Sigmoid colon (tissue), 7 donors: ENCODE measurements at places on chromosomes 2 and 18. TPM values are rescaled to one million over a fixed set of nuclear protein-coding genes. Genes with fewer than 3 reads are reported as not detected.

GRCh38 chr2:223976635-223977226, 19.5 kb downstream of the MRPL44 start:
- no peak for DNase-seq
- no peak overlapping the region for H3K4me3 ChIP-seq
- H3K4me1 ChIP-seq: no peaks in the 10 kb centered on the region
- no peaks in the 10 kb centered on the region for H3K36me3 ChIP-seq
- no peak overlapping the region for H3K27ac ChIP-seq

- no peak overlapping the region for H3K4me3 ChIP-seq
- no peak overlapping the region for H3K27ac ChIP-seq
- DNase-seq: no peak
- no peaks in the 10 kb centered on the region for H3K36me3 ChIP-seq
These were observed 106.2 kb downstream of the KCNF1 start for GRCh38 chr2:11017921-11018320.

LRRFIP1 gene
- 112 TPM for total RNA-seq

DNA sequence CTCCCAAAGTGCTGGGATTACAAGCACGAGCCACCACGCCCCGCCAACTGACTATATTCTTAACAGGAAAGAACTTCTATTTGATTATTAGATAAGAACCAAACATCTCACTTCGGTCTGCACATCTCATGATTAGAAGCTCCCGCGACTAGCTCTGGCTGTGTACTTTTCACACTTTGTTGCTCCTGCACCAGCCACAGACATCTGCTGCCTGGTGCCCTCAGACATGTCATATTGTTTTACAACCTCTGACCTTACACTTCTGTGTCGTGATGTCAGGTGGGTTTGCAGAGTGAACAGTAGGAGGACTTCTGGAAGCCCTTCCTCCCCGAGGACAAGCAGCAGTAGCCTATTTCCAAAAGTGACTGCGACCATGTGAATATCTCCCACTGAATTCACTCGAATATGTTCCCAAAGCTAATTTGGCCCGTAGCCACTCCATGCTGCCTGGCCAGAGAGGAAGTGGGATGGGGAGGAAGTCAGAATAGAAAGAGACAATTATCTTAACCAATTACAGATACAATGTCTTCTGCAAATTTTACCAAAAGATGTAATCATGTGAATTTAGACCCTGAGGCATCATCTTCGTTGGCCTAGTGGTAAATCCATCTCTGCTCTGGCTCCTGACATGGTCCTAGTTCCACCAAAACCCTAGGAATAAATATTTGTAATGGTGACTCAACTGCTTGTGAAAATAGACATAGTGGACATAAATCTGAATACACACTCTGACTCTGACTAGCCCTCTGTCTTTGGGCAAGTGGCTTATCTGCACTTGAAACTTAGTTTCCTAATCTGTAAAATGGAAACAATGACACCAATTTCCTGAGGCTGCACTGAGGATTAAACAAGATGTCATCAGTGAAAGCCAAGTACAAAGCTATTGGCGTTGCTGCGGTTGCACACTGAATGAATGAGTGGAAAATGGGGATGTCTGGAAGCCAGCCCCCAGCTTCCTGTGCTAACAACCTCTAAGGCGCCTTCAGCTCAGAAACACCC, 406.1 kb downstream of the LRATD1 start:
- no peak for DNase-seq
- H3K27ac ChIP-seq: no peak overlapping the region
- no peaks in the 10 kb centered on the region for H3K27me3 ChIP-seq
- H3K4me1 ChIP-seq: peaks cover 9% of the 10 kb centered on the region
- H3K4me3 ChIP-seq: no peak overlapping the region

GRCh38 chr2:1321321-1321720, 91.9 kb upstream of the TPO start:
- H3K27ac ChIP-seq: no peak overlapping the region
- no peak overlapping the region for H3K4me3 ChIP-seq
- no peaks in the 10 kb centered on the region for H3K27me3 ChIP-seq

ADCYAP1 gene
- total RNA-seq: 1.3 TPM

GRCh38 chr2:68717305-68717661, 17.3 kb upstream of the ARHGAP25 start:
- H3K4me1 ChIP-seq: no peaks in the 10 kb centered on the region
- H3K36me3 ChIP-seq: no peaks in the 10 kb centered on the region
- DNase-seq: no peak
- no peaks in the 10 kb centered on the region for H3K27me3 ChIP-seq

CDK5R2 gene
- total RNA-seq: not detected

DNA sequence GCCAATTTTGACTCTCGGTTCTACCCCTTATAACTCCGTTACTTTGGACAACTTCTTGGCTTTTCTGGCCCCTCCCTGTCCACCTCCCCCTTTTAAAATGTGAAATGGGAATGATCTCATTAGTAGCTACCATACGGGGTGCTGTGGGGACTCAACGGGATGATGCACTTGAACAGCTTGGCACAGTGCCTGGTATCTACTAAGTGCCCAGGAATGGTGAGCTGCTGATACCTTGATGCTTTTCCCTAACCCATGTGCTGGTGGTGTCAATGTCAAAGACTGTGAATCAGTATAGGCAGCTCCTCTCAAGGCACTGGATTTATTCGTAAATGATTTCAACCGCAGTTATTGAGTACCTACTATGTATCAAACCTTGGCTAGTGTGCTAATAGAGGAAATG, 204.2 kb downstream of the LOXHD1 start:
- no peak overlapping the region for H3K4me3 ChIP-seq
- DNase-seq: no peak
- no peaks in the 10 kb centered on the region for H3K27me3 ChIP-seq
- H3K27ac ChIP-seq: no peak overlapping the region

DNA sequence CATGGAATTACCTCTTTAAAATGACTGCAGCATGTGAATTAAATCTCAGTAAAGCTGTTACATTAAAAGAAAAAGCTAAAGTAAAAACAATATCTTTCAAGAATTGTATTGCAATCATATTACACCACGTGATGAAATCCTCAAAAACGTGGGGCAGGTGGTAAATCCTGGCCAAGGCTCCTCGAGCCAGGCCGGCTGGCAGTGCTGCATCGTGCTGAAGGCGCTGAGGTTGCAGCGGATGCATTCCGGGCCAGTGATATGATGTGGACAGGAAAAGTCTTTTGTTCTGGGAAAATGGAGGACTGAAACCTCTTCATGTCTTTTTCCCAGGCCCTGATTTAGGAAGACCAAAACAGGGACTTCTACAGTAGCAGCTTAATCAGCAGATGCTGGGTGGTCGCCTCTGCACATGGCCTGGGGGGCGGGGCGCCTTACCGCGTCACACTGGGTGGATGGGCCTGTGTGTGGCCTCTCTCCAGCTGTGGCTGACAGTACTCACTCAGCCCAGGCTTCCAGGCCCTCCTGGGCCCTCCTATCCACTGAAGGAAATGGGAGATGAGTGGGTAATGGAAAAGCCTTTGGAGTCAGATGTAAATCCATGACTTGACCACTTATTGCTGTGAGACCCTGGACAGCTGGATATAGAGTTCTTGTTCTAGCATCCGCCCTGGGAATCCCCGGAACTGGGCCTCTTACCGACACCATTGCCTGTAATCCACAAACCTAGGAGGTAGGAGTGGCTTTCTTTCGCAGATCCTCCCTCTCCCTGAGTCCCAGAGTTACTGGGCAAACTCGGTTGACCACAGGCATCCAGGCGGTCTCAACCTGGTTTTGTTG, 45.1 kb downstream of the PROC start:
- H3K27me3 ChIP-seq: no peaks in the 10 kb centered on the region
- no peaks in the 10 kb centered on the region for H3K4me1 ChIP-seq
- H3K27ac ChIP-seq: no peak overlapping the region
- H3K4me3 ChIP-seq: no peak overlapping the region

DNA sequence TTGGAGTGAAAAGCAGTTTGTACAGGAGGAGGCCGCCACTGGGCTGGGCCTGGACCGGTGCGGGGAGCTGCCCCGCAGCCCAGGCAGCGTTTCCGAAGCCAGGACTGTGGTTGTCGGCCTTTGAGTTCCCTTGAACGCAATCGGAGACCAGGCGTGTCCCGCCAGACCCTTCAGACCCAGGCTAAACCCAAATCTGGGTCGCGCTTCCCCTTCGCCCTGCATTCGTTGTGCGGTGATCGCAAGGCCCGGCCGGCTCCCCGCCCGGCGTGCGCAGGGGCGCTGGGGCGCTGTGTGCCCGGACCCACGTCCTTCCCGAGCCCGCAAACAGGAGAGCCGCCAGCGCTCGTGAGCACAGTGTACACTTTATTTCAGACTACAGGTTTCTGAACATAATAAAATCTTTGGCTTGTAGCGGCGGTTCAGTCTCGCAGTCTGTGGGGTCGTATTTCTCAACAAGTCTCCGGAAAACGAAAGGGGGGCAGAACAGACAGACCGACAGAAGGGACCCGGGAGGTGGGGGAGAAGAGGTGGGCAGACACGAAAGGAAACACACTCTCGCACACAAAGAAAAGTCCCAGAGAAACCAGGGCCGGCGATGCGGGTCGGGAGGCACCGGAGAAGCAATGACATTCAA, 5.5 kb downstream of the EN1 start:
- H3K4me3 ChIP-seq: peak overlapping the region; percentile 2
- peaks cover 69% of the 10 kb centered on the region for H3K27me3 ChIP-seq
- no peak for DNase-seq
- peaks cover 41% of the 10 kb centered on the region for H3K4me1 ChIP-seq
- no peak overlapping the region for H3K27ac ChIP-seq

ZNF514 gene
- total RNA-seq: 29.4 TPM

DNA sequence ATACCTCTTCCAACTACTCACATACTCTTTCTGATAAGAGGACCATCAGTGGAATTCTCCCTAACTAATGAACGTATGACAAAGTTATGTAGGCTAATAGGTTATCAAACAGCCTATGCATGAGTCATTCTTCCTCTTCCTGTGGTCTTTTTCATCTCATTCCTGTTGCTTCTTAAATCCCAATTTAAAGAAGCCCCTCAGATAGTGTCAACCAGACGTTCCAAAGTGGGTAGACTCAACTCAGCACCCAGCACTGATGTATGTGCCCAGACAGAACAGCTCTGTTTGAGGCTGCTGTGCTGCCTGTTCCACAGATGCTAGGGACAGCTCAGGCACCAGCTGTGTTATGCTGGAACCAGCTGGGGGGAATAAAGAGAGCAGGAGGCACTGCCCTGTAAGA, 52.6 kb downstream of the CXCR4 start:
- no peaks in the 10 kb centered on the region for H3K36me3 ChIP-seq
- H3K27me3 ChIP-seq: no peaks in the 10 kb centered on the region
- no peak overlapping the region for H3K4me3 ChIP-seq
- DNase-seq: no peak

DNA sequence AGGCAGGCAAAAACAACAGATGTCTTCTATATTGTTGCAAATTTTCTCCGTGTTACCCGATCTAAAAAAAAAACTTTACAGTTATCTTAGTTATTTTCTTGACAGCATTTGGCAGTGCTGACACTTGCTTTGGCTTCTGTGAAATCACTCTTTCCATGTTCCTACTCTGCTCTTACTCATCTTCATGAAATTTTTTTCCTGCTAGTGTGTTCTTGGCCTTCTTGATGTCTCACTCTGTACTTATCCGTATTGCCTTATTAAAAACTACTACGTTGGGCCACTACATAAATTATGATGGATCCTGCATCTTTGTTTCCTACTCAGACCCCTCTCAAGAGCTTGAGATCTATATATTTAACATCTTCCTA, 134.4 kb downstream of the IKZF2 start:
- H3K27me3 ChIP-seq: no peaks in the 10 kb centered on the region
- DNase-seq: no peak
- no peak overlapping the region for H3K27ac ChIP-seq
- no peaks in the 10 kb centered on the region for H3K4me1 ChIP-seq
- no peak overlapping the region for H3K4me3 ChIP-seq

- peak overlapping the region; percentile 87 for H3K4me3 ChIP-seq
- peaks cover 49% of the 10 kb centered on the region for H3K4me1 ChIP-seq
- no peaks in the 10 kb centered on the region for H3K27me3 ChIP-seq
- peak overlapping the region; percentile 93 for H3K27ac ChIP-seq
These were observed 365 bp downstream of the CUL3 start for GRCh38 chr2:224584785-224585210.

DNA sequence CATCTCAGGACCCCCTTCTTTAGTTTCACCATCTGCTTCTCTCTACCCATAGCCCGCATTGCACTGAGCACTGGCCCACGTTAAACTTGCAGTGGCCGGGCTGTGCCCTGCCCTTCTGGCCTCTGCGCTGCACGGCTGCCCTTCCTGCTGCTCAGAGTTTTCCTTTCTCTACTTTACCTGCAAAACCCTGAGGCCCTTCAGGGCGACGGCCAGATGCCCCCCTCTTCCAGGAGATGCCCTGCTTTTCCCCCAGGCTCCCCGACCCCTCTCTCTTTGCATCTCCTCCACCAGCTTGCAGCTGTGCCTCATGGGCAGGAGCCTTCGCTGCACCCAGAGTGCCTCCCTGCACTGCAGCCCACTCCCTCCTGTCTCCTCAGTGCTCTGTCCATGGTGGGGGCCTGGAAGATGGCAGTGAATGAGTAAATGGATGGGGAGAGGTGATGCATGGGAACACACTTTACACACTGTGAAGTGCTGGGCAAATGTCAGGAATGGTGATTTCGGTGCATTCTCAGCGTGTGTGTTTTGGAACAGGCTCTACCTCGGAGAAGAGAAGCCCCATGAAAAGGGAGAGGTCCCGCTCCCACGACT, 53.8 kb downstream of the NTSR2 start:
- H3K4me1 ChIP-seq: no peaks in the 10 kb centered on the region
- no peak overlapping the region for H3K4me3 ChIP-seq
- DNase-seq: no peak

CASP10 gene
- total RNA-seq: 4.6 TPM
